ENCODE measurements at places on chromosomes 5 and 9.

- DNase-seq, result peak; percentile 75
Measured at GRCh38 chr9:36035006-36035405, 1.7 kb upstream of the RECK start.

DNA sequence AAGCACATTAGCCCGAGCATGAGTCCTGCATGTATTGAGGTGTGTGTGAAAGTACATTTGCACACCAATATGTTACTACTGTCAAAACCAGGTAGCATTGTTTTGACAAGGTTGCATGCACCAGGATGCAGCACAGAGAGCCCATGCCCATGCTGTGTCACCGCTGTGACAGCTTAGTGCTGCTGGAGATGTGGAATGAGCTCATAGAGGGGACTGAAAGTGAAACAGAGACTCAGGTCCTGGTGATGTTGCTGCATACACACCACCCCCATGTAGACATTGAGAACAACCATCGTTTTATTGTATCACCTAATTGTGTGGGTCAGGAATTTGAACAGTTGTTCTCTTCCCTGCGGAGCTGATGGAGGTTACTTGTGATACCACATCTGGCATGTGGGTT, 53.0 kb downstream of the GADD45G start:
- no peak for DNase-seq

- no peak for DNase-seq
Measured at GRCh38 chr5:39379693-39380092, 15.4 kb upstream of the C9 start.

- peak; percentile 65 for DNase-seq
Measured at GRCh38 chr5:65811004-65811403, 89.0 kb downstream of the NLN start.

- no peak for DNase-seq
Measured at GRCh38 chr5:157578079-157578780, 2.7 kb upstream of the ADAM19 start.
